Right renal pelvis (tissue), 4 donors: ENCODE measurements at places on chromosomes 2 and 18. TPM values are rescaled to one million over a fixed set of nuclear protein-coding genes. Genes with fewer than 3 reads are reported as not detected.

Gene RAPGEF4
- polyA plus RNA-seq: 7.9 TPM

GRCh38 chr2:134522496-134523455 is 196.0 kb downstream of the TMEM163 start:
- DNase-seq: peak; percentile 22

- DNase-seq: no peak
Observed at GRCh38 chr2:217691920-217692666, 310.7 kb downstream of the TNS1 start.

- DNase-seq: no peak
Observed at GRCh38 chr2:11385847-11386246, 41.4 kb upstream of the ROCK2 start.

- DNase-seq: no peak
Observed at GRCh38 chr2:9178904-9179571, 27.6 kb upstream of the ASAP2 start.

Gene SP9
- not detected for polyA plus RNA-seq

Gene GMPPA
- polyA plus RNA-seq: 35.0 TPM

DNA sequence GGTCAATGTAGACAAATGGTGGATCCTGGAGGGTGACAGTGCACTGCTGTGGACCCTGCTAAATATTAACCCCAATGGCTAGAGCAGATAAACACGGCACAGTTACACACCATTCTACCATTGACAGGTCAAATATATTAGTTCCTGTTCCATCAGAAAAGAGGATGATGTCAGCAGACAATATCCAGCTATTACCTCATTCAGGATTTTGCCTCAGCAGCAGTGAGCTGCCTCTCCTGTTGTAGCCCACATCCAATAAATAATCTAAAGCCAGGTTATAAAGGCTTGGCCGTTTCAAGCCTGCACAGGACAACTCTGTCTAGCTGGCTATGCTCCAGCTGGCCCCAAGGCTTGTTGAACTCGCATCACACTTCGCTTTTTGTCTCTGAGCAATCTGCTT is 31.6 kb upstream of the NETO1 start:
- no peak for DNase-seq

GRCh38 chr2:199926806-199927205 is 15.7 kb downstream of the C2orf69 start:
- DNase-seq: no peak

DNA sequence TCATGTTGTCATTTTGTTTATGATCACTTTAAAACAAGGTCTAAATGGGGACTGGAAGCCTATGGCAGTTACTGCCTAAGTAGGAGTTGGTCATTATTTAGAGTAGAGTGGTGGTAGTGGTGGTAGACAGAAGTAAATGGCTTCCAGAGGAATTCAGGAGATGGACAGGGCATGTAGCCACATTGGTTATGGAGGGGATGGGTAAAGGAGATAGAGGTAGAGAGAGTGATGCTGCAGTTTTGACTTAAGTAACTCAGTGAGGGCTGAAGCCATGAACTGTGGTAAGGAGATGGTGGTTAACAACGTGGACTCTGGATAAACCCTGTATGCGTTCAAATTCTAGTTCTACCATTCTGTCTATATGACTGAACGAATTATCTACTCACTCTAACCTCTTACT is 61.6 kb upstream of the NOSTRIN start:
- DNase-seq: no peak

GRCh38 chr18:13390196-13390595 is 171.6 kb downstream of the LDLRAD4 start:
- DNase-seq: no peak

- DNase-seq: no peak
Observed at GRCh38 chr18:77905011-77905410, 655.4 kb downstream of the GALR1 start.

DNA sequence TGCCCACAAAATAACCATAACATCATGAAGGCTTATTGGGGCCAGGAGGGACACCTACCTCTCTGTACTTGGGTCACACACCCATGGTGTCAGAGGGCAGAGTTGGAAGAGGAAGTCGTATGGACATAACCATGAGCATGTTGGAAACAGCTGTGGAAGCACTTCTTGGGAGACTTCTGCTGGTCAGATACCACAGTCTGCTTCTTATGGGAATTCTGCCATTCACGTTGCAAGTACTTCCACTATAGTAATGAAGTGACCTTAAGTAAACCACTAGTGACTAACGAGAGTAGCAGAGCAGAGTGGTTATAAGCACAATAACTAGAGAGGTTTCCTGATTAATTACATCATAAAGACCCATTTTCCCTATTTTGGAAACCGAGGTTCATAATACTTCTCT is 61.1 kb upstream of the TFPI start:
- DNase-seq: no peak
